ENCODE measurements at places on chromosomes 12 and 14.
A peak's percentile ranks its signal among the peaks of the same experiment; 100 is the strongest.

- peak; percentile 80 for DNase-seq
Observed at GRCh38 chr14:75223664-75224154, 47.3 kb upstream of the TMED10 start.

DNA sequence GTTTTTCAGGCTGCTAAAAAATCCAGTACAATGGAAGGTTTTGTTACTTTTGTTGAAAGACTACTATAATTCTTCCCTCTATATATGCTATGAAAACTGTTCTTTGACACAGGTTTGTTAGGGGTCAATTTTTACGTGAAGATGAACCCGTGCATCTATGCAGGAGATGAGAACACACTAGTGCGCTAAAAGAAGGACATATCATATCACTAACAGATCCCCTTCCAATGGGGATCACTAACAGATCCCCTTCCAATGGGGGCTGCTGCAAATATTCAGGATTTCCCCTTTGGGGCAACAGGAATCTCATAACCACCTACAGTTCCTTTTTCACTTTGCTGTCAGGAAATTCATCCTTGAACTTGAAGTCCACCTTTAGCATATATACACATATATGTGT, 75.1 kb downstream of the CLMN start:
- no peak for DNase-seq

DNA sequence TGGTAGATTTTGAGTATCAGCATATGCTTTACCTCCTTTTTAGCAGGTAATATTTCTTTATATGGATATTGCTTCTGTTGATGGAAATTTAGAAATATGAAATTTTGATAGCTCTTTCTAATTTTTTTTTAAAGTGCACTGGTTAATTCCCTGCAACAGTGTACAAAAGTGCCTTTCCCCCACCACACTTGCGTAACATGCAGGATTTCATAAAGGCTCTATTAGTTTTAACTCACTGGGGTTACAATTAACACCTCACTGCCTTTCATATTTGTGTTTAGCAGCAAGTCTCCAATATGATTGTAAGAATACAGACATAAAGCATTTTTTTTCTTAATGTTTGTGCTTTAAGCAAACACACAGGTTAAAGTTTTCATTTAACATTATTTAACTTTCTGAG, 25.6 kb downstream of the MNAT1 start:
- DNase-seq: no peak

DNA sequence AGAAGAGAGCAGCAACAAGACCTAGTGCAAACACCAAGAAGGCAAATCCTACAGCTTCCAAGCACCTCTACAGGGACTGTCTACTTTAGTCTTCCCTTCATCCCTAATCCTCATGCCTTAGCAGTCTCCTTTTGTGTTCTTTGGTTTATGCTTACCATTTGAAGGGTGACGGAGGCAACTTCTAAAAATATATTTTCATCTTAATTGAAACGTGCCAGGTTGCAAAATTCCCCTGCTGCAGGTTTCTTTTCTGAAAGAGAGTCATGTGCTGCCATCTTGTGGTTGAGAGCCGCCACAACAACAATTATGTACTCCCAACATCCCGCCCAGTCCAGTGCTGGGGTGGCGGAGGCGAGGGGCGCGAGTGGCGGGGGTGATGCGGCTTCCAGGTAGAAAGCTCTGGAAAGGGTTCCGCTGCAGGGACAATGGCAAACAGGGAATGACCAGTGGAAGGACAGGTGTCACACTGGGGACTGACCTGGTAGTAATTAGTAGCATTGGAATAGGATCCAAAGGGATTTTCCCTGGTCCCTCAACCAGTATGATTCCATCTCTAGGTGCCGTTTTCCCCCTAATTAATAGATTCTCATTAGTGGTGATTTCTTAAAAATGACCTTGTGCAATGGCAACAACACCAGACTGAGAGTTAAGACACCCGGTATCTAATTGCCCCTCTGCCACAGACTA, 80.3 kb upstream of the GNG2 start:
- peak; percentile 69 for DNase-seq

DNA sequence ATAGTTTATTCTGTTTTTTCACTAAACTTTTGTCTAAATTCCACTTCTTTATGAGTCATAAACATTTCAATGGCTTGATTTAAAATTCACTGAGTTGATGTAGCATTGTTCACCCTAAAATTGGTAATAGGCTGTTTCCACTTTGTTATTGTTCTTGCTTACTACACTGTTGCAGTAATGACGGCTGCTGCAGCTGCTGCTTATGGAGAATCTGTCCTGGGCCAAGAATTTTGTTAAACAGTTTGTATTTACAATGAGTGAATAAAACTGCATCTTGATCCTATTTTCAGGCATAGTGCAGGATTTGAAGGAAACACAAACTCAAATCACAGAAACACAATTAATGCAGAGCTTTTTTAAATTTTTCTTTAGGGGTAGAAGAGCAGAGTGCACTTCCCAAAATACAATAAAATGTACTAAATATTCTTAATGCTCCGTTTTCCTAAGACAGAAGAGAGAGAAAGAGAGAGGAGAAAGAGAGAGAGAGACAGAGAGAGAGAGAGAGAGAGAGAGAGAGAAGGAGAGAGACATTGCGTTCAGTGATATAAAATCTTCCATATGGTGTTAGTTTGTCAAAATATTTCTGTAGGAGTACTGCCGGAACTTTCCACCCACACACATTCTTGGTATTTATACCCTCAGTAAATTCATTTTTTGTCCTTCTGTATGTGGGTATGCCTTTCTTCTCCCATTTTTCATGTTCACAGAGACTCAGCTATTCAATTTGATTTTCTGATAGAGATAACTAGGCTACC, 266.4 kb downstream of the LRFN5 start:
- no peak for DNase-seq

DNA sequence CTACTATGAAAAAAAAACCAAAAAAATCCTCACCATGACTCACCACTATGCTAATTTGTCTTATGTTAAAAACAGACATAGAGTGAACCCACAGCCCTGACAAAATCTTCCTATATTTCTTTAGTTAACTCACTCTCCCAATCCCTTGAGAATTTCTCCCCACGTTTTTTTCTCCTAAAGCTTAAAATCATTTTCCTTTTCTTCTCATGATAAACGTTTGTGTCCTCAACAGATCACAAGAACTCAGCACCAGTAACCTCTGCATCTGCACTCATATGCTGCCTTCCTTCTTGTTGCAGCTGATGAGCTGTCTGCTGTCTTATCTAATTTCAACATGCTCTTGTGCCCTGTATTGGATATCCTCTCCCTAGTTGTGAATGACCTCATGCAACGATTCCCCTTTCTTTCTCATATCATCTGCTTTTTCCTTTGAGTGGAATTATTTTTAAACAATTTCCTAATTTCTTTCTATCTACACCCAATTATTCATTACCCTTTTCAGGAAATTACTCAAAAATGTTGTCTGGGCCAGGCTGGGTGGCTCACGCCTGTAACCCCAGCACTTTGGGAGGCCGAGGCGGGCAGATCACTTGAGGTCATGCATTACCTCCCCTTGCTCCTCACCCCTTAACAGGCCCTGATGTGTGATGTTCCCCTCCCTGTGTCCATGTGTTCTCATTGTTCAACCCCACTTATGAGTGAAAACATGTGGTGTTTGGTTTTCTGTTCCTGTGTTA, 427.5 kb upstream of the MGAT4C start:
- DNase-seq: no peak

Data from HTR-8/SVneo (cell line).